T-helper 2 cell (primary cell): ENCODE measurements at places on chromosomes 16 and 17.
A peak's percentile ranks its signal among the peaks of the same experiment; 100 is the strongest.

DNA sequence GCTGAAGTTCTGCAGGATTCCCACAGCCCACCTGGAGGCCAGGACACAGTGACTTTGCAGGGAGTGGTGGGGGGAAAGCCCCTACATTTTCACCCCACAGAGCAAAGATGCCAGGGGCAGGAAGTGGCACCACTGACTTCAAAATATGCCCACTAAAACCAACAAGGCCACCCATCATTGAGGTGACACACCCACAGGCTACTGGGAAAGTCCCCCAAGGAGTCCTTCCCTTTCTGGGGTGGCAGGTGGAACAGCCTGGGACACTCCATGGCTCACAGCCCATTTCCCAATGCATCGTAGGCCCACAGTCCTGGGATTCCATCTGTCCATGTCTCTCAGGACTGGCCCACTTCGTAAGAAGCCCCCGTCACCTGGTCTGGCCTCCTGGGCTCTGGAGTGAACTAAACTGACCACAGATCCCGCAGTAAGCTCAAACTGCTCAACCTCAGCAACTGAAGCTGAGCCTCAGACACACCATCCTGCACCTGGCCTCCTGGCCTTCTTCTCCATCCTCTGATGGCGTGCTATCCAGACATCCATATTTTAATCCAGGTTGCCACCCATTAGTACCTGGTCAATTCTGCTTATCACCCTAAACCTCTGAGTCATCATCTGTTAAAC, 7.5 kb upstream of the CCL1 start:
- DNase-seq: no peak

DNA sequence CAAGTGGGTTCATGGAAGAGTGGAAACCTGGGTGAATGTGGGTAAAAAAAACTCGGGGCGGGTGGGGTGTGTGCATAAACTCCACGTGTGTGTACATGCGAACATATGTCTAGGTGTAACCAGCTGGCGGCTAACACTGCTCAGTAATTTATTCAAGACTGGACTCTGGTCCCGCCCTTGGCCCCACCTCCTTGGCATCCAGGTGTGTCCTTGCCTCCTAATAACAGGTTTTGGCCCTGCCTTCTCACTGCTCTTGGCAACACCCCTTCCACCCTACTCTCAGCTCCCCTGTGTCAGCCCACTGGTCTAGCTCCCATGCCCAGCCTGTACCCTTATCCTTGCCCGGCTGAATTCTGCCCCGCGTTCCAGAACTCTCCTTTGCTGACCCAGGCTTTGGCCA, 8.3 kb downstream of the FLII start:
- no peak for DNase-seq

DNA sequence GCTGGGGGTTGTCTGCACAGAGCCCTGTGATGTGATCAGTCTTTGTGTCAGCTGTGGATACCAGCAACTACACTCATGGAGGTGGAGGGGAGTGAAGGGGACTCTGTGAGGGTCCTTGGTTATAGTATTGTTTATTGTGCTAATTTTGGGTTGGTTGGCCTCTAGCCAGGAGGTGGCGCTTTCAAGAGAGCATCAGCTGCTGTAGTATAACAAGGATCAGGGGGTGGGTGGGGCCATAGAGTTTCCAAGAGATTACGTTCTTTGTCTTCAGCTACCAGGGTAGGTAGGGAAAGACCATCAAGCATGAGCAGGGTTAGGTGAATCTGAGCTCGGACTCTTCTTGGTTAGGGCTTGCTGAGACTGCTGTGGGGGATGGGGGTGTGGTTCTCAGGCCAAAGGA, 97.1 kb upstream of the HS3ST3A1 start:
- DNase-seq: no peak

- DNase-seq: peak; percentile 64
Observed at GRCh38 chr16:57810197-57811031, 8.1 kb upstream of the KIFC3 start.

DNA sequence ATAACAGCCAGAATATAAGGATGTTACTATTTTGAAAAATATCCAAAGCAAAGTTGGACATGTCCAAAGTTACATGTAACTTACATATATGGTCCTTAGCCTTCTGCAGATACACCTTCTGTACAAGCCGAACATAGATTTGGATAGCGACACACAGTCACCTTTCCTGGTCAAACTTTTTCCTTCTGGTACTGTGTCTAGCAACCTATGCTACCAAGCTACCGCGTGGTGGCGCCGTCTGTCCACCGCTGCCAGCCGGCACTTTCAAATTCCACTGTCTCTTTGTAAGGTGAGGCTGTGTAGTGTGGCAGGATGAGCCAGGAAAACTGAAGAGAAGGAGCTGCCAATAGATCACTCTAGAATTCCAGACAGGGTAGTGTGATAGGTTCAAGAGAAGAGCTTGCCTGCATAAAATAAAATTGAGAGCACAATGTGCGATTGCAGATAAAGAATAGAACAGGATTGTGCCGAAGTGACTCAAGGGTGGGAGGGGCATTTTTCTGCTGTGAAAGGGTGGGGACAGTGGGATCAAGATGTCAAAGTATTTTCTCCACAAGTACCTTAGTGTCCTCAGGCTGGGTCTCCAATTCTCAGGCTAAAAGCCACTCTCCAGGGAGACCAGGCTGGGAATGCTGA, 366.9 kb downstream of the SLC39A11 start:
- DNase-seq: no peak

GRCh38 chr16:77514500-77515220, 79.8 kb upstream of the ADAMTS18 start:
- DNase-seq: no peak

GRCh38 chr16:720447-720989, 428 bp upstream of the ANTKMT start:
- no peak for DNase-seq

GRCh38 chr17:75539967-75540729, 14.7 kb downstream of the LLGL2 start:
- DNase-seq: no peak

DNA sequence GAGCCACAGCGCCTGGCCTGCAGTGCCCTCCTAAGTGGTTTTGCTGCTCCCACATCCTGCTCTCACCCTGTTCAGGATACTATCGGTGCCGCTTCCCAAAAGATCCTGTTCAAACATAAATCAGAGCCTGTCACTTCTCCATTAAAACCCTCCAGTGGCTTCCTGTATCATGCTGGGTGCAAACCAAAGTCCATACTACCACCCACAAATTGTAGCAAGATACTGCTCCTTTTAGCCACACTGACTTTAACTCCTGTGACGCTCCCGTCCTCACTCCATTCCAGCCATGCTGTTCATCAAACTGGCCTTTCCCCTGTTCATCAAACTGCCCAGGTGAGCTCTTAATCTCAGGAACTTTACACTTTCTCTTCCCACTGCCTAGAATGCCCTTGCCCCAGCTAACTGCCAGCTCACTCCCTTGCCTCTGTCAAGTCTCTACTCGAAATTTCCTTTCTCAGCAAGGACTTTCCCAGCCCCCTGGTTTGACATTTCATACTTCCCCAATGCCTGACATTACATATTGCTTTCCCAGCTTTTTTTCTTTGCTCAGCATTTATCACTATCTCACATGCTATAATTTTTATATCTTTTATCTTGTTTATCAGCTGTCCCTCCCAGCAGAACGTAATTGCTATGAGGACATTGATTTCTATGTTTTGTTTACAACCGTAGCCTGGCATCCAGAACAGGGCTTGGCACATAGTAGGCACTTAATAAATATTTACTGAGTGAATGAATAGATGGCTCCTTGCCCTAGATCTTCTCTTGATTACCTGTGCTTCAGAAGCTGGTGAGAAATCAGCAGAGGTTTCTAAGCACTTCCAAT, 44.3 kb upstream of the SMURF2 start:
- no peak for DNase-seq

DNA sequence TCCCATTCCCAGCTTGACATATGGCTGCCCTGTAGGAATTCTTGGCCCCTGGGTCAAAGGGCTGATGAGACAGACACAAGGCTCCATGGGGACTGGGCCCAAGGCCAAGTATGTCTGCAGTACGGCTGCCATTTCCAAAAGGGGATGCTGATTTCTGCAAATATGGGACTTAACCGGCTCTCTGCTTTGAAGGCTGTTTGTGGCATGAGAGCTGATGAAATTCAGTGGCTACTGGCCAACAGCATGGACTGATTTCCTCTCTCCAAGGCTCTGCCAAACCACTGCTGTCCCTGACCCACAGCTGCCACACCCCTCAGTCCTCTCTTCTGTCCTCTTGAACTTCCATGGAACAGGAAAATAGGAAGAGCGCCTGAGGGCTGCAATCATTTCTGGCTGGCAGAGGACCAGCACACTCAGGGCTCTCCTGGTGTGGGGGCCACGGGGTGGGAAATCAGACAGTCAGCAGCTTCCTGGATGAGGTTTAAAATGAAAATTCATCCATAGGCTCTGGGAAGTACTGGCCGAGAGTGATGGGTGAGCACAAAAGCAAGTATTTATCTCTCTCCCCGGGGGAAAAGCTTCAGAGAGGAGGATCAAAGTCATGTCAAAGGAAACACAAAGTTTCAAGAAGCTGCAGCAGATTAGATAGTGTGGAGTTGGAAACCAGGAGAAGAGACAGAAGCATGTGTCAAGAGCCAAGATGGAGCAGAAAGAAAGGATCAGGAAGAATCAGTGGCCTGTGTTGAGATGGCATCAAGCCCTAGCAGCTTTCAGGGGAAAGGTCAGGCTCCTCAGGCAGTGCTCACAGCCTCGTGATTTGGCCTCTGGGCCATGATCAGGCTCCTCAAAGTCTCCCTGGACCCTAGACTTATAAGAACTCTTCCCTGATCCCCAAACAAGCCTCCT, 64.1 kb upstream of the SREBF1 start:
- DNase-seq: no peak

DNA sequence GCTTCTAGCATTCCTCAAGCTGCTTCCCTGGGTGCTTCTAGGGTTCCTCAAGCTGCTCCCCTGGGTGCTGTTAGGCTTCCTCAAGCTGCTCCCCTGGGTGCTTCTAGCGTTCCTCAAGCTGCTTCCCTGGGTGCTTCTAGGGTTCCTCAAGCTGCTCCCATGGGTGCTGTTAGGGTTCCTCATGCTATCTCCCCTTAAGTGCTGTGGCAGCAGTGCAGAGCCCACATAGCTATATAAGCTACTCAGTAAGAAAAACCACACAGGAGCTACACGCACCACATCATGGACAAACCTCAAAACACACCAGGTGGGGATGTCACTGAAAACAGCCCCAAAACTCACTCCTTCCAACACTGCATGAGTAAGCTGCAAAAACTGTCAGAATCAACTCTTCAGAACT, 35.2 kb downstream of the ANKRD11 start:
- DNase-seq: no peak

DNA sequence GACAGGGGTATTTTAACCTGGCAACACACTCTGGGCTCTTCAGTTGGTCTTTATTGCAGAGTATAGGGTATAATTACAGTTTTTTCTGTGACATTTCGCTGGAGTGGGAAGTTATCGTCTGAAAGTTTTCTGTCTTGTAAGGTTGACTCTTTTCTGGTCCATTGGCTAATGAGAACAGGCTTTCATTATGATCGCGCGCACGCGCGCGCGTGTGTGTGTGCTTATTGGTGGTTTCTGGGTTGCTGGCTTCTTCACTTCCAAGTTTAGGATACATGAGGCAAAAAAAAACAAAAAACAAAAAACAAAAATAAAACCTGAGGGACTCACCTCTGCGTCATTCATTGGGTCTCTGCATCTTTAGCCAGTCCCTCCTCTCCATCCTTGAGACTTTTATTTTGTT, 68.7 kb upstream of the MYOCD start:
- no peak for DNase-seq

DNA sequence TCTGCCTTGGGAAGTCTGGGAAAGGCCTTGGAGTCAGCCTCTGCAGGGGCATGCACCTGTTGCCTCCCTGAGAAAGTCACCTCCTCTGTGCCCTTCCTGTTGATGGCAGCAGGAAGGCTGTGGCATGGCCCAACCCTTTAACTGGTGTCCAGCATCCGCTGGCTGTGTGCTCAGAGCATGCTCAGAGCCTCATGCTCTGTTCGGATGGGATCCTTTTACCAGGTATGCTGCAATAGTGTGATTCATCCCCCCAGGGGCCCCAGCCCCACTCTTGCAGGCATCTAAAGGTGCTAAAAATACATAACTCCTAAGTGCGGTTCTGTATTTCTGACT, 24.9 kb downstream of the KLHL36 start:
- DNase-seq: no peak

DNA sequence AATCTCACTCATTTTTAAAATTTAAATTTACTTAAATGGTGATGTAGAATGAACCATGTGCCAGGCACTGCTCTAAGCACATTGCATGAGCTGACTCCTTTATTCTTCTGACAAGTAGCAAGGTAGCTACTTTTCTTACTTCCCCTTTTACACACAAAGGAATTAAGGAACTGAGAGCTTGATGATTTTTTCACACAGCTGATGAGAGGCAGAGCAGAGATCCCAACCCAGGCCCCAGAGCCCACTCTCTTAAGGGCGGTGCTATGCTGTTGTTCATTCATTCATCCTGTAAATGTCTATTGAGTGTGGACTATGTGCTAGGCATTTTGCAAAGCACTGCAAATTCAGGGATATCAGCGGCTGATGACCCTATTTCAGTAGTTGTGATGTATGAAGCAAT, 17.9 kb downstream of the SEC14L5 start:
- no peak for DNase-seq

DNA sequence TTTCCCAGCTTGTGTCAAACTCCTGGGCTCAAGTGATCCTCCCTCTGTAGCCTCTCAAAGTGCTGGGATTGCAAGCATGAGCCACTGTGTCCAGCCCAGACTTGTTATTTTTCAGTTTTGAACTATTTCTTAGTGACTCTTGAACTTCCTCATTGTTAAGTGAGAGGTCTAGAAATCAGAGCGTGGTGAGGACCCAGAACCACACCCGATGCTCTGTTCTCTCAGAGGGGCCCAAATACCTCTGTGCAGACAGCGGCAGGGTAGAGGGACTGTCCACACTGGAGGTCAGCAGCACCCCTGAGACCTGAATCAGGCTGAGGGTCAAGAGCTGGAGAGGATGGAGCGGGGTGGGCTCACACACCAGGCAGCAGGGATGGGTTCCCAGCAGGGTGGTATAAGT, 47.7 kb upstream of the MEAK7 start:
- no peak for DNase-seq

GRCh38 chr16:87996962-87997880, 46.0 kb downstream of the BANP start:
- DNase-seq: no peak

DNA sequence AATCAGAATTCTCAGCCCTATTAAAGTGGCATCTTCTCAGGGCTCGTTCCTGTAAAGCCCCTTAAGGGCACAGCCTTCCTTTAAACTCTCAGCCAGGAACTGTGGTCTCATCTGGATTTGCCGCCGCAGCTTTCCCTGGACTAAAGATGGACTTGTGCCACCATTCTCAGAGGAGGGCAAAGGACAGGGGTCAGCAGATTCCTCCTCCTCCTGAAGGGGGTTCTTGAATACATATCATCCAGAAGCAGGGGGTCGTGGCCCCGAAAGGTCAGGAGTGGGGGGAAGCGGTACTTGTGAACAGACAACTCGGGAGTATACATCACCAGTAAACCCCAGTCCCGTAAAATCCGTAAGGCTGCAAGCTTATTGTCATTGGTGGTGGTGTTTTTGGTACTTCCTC, 174.8 kb downstream of the RPTOR start:
- DNase-seq: no peak

- DNase-seq: peak; percentile 17
Observed at GRCh38 chr16:84144209-84144858, 643 bp downstream of the HSDL1 start.
